ENCODE measurements at places on chromosomes 2 and 18.

GRCh38 chr2:219551441-219552381 lies 7.9 kb downstream of the TMEM198 start:
- DNase-seq, result no peak

DNA sequence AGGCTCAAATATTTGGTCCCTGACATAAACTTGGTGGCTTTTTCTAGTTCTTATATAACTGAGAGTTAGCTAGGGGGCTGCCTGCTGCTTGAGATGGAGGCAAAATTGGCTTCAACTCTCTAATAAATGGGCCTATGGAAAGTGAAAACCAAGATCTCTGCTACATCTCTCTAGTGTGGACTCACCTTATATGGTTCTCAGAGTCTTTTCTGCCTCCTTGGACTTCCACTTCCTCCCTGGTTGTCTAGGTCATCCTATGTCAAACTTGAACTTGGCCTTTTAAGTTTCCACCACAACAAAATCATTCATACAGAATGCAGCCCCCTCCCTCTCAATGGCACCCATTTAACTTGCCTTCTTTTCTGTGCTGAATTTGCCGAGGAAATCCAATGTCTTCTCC lies 23.9 kb upstream of the ARHGAP25 start:
- DNase-seq, result no peak

DNA sequence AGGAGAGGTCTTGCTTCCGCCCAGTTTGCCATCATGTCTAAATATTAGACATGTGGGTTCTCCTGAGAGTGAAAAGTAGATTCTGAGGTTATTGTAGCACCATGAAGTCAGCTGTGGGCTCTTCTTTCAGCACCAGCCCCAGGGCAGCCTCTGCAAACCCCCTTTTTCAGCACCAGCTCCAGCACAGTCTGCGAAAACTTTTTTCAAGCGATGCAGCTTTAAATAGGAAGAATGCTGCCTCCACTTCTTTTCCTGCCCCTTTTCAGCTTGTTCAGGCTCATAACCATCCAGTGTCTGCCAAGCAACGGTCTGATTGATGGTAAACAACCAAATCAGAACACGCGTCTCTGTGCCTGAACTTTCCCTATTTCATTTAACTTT lies at the start of gene COL5A2:
COL5A2 (minus strand) TSS at position 192 of the 381 bp plus-strand sequence; CDS start at position 35, 157 bp downstream.
- no peak for DNase-seq

GRCh38 chr2:232537499-232537898 lies 2.0 kb upstream of the CHRNG start:
- no peak for DNase-seq

DNA sequence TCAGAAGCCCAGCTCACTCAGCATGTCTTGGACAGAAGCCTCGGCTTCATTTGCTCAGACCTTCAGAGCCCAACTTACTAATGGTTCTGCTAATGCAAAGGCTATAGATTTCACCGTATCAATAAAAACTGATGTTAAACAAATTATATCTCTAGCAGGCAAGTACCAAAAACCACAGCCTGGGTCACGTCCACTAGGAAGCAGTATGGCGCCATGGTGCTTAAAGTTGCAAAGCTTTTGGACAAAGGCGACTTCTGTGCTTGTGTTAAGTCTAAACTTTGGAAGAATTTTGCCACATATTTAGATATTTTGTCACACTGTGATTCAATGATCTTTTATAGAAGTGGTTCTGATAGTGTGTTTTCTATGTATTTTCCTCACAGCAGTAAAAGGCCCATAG lies 276.8 kb upstream of the PARD3B start:
- no peak for DNase-seq

- no peak for DNase-seq
Measured at GRCh38 chr2:14654835-14655282, 22.3 kb downstream of the LRATD1 start.
